ENCODE measurements at places on chromosomes 5 and 9.
A peak's percentile ranks its signal among the peaks of the same experiment; 100 is the strongest.

DNA sequence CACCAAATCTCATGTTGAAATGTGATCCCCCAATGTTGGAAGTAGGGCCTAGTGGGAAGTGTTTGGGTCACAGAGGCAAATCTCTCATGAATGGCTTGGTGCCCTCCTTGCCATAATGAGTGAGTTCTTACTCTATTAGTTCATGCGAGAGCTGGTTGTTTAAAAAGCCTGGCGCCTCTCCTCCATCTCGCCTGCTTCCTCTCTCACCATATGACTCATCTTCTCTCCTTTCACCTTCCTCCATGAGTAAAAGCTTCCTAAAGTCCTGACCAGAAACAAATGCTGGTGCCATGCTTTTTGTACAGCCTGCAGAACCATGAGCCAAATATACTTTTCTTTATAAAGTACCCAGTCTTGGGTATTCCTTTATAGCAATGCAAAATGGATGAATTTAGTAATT, 20.9 kb upstream of the ARHGAP26 start:
- DNase-seq, result no peak

DNA sequence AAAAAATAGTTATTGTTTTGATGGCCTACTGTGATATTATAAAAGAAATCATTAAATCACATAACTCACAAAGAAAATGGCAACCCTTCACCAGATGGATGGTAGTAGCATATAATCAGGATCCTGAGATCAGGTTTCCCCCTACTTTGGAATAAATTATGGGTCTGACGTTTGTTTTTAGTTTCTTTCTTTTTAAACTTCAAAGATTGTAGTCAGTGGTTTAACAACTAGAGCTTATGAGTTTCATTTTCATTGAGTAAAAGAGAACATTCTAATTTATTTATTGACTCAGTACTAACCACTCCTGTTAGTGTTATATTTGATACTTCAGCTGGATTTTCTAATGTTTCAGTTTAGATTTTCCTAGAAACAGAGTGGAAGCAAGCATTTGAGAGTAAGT, 218.0 kb upstream of the PCSK5 start:
- DNase-seq, result no peak

- DNase-seq, result no peak
Observed at GRCh38 chr9:88796947-88797346, 194.3 kb upstream of the S1PR3 start.

DNA sequence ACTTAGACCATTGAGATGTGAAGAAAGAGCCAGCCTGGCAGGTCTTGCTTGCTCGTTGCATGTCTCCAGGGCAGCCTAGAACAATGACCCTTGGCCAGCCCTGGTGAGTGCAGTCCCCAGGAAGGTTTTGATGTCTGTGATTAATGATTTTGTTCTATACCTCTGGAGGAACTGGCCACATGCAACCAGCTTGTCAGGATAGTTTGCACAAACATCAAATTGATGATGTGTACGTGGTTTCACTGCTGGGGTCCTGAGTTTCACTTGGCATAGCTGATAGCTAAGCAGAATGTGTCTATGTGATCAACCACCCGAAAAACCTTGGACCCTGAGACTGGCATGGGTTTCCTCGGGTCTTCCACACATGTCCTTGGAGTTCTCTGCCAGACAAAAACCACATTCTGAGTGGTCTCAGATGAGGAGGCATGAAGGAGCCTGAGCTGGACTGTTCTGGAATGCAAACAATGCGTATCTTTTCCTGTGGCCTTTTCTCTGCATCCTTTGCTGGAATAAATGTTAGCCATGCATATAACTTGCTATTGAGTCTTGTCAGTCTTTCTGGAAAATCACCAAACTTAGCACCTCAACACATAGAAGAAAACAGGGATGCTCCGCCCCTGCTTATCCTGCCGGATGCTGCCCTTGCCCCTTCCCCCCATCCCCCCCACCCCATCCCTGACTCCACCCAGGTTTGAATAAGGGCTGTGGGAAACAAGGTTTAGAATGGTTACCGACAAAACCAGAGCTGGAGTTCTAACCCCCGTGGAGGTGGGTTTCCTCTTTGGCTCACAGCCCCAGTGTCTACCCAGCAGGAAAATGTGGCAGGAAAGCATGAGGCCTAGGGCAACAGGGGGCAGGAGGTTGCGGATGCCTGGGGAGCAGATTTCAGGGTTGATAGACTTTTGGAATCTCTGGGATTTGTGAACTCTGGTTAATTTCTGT, 50.1 kb upstream of the ANKRD33B start:
- no peak for DNase-seq

- DNase-seq, result no peak
Observed at GRCh38 chr5:16521521-16522483, 56.2 kb upstream of the ZNF622 start.

- no peak for DNase-seq
Observed at GRCh38 chr9:350384-350783, 135.7 kb downstream of the DOCK8 start.

DNA sequence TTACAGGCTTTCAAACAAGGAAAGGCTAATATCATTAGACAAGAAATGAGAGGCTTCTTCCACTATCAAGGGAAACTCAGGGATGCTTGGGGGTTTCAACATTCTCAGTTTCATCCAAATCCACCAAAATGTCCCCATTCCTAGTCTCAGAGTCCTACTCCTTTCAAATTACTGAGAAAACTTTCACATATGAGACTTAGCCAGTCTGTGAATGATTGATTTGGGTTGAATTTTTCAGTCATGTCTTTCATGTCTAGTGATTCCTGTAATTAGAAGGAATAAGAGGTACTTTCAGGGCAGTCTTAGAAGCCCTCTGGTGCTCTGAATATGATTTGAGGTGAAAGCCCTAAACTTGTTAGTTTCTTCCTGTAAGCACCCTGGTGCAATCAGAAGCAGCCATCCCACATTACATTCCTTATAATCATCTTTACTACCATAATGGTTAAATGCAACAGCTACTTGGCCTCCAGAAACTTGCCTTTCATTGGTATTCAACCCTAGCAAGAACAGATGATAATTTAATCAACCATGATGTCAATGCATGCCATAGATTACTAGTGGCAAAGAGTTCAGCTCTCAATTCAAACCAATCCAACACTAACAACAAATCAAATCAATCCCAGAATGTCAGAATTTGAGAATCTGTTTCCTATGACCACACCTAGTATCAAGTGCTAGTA, 50.7 kb upstream of the RIC1 start:
- DNase-seq, result no peak

DNA sequence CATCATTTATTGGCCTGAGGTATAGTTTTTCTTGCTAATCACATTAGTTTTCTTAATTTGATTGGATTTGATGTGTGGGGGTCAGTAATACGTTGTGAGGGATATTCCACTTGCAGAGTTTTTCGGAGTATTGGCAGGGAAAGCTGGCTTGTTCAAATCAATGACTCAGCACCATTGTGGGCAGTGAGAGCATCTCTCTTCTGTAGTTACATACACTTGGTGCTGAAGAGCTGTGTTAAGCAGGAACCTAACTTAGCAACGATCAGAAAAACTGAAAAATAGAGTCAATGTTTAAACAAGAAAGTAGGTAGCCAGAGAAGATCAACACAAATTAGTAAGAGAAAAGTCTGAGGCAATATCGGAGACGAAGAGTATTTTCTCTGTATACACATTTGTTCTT, 344.6 kb upstream of the EDIL3 start:
- DNase-seq, result no peak

GRCh38 chr5:114449860-114450421, 88.1 kb downstream of the KCNN2 start:
- peak; percentile 3 for DNase-seq

- no peak for DNase-seq
Observed at GRCh38 chr9:108621991-108622855, 233.6 kb downstream of the ACTL7B start.

DNA sequence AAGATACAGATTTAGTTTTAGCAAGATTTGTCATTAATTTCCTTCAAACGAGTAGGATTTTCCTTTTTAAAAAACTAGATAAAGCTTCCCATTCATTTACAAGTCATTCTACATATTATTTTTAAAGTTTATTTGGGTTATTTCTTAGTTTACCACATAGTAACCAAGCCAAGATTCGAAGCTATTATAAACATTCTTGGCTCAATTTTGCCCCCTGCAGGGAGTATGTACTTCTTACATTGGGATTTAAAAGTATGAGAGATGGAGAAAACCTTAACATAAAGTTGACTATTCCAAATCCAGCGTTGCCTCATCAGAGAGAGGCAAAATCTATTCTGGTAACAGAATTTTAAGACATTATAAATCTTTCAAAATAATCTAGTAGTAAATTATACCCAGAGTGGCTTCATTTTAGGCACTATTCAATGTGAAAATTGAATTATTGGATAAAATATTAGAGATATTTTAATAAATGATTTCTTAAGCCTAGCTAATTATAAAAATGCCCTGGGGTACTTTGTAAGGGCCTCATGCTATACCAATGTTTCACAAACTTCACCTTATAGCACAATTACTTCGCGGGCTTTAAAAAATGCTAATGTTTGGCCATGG, 39.1 kb downstream of the FBN2 start:
- DNase-seq, result no peak

DNA sequence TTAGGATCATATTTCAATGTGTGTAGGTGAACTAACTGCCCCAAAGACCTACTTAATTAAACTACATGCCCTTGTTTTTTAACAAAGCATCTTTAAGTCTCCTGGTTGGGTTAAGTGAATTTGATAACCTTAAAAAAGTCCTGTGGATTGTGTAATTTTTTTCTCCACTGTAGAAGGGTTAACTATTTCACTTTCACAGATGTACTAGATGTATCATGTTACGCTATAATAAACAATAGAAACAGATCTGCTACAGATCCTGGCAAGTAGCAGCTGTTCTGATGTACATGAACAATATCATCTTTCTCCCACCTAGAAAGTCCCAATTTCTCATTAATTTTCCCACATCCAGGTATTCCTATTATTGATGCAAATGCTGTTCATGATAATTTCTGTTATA, 18.9 kb downstream of the KIF24 start:
- DNase-seq, result no peak

DNA sequence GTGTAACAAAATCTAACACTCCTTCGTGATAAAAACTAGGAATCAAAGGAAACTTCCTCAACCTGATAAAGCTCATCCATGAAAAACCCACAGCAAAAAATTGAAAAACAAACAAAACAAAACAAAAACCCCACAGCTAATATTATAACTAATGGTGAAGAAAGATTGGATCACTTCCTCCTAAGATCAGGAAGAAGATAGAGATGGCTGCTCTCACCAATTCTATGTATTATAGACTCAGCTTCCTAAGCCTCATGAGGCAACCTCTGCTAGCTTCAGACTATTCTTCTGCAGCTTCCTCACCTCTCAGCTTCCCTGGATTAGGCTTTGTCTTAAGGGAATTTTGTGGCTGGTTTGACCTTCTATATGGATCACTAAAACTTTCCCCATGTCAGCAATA, 40.1 kb downstream of the PHAX start:
- DNase-seq, result no peak

DNA sequence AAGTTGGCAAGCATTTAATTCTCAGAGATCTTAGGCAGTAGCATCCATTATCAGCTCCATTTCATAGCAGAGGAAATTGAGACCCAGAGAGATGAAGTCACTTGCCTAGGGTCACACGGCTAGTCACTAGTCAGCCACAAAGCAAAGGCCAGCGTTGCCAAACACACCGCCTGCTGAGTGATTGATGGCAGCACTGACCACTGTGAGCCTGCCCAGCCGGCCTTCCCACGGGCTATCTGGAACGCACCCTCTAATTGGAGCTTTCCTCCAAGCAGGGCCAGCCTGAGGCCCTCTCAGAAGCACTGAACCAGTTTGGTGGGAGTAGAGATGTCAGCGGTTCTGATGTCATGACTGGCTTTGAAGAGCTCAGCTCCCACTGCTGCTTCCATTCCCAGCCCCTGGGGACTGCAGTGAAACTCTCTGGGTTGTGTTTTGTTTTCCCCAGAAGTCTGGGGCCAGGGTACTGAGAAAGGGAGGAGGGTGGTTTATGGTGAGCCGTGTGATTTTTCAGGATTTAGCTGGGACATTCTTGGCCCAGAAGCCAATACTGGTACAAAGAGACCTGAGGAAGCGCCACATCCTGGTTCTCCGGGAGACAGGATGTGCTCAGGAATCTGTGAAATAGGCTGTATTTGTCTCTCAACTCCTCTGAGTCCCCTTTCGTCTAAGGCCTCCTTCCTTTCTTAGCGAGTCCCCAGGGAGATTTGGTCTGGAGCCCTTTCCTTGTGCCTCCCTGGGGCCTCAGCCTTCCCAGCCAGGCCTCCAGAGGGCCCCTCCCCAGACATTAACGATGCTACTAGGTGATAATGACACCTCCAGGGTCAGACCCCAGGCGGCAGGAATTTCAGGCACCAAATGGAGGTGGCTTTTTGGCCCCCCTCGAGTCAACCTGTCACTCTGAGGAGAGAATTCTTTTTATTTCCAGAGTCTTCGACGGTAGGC, 44.5 kb downstream of the SPRY4 start:
- DNase-seq, result no peak

GRCh38 chr9:83935276-83935935, 14.2 kb upstream of the KIF27 start:
- no peak for DNase-seq

DNA sequence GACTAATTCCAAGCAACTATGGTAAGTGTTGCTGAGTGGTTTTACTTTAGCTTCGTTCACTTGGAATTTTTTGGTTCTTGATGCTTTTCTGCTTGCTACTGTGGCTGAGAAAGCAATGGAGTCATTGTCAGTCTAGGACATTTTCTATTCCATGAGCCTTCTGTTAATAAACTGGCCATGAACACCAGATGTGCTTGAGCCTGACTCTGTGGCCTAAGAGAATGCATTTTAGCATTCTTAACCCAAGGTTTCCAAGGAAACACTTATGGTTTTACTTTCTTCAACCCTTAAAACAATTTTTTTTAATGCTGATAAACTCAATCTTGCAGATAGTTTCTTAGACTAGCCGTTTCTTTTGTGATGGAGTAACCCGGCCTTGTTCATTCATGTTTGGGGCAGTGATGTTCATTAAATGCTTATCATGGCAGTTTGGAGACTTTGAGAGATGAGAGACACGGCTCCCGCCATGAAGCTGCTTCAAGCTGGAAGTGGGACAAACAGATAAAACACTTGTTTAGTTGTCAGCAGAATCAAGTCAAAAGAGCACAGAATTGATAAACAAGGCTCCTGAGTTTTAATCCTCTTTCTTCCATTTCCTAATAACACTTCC, 42.4 kb downstream of the OSTF1 start:
- no peak for DNase-seq

GRCh38 chr5:5609935-5610334, 187.5 kb downstream of the ICE1 start:
- DNase-seq, result no peak

- DNase-seq, result no peak
Observed at GRCh38 chr5:72231991-72232703, 87.9 kb downstream of the MRPS27 start.

DNA sequence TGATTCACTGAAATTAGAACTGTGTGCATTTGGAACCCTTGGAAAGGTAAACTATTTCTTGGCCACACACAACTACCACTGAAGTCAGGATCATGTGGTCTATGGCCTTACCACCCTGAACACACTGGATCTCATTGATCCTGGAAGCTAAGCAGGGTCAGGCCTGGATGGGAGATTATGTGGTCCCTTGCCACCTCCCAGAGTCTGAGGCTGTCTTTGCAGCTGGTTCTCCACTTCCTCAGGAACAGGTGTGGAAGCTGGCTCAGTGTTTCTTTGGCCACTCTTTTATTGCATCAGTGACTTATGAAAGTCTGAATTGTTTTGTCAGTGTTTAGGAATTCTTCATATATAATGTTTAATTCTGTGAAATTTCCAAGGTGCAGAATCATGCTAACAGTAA, 89.2 kb downstream of the TEK start:
- DNase-seq, result no peak

GRCh38 chr9:109471475-109472393, 26.4 kb downstream of the PTPN3 start:
- no peak for DNase-seq
